Stimulated activated CD4-positive, alpha-beta T cell treated with anti-CD3 and anti-CD28 coated beads, Interleukin-1b, Interleukin-23, amount 100 ng/mL, for 1 hour (primary cell): ENCODE measurements at places on chromosomes 5 and 9.

GRCh38 chr9:97419309-97419867 is 7.5 kb downstream of the TDRD7 start:
- no peak for DNase-seq

GRCh38 chr9:27542508-27542907 is 12.9 kb upstream of the MOB3B start:
- DNase-seq = no peak

GRCh38 chr9:130962418-130963316 is 23.6 kb upstream of the FIBCD1 start:
- DNase-seq = no peak

DNA sequence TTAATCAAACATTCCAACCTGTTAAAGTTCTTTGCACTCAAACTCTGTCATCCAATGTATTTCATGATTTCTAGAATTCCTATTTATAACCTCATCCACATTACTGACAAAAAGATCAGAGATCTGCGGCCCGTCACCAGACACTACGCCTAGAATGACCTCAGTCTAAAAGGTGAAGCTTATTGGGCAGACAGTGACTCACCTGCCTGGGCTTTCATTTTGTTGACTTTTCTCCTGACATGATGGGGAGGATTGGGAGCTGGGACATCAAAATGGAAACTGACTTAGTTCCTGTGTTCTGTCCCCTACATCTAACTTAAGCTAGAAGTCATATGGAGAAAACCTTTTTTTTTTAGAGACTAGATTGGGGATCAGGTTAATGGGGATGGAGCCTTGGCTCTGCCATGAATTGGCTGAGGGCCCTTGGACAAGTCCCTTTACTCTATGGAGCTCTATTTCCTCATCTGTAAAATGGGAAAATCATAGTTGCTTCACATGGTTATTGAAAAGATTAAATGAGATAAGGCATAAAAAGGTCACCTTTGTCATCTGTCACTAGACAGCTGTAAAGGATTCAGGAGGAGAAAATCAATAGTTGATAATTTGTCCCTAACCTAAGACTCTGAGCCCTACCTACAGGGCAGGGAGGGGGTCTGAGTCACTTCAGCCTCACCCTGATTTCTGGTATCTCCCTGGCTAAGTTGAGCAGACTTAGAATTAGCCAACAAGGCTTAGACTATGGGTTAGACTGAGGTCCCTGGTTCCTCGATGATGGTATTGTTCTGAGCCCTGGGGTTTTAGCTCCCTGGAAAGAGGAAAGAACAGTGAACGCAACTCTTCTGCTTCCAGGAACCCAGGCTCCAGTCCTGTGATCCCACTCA is 224.8 kb upstream of the TBC1D2 start:
- DNase-seq = no peak

GRCh38 chr5:129063483-129064113 is 31.0 kb upstream of the ISOC1 start:
- no peak for DNase-seq

- no peak for DNase-seq
Observed at GRCh38 chr9:7178729-7179128, 421.0 kb downstream of the KDM4C start.

DNA sequence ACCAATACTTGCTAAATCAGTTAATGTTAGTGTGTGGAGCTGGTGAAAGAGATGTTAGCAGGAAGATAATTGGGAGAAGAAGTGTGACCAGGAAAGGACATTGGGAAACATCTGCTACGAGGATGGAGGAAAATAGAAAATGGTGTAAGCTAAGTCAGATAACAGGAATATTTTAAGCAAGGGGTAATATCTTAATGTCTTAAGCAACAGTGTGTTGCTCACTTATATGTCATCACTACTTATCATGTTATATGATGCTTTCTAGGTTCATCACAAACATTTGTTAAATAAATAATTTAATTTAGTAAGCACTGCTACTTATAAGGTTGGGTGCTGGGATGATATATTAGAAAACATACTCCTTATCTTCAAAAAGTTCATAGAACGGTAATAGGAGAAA is 326.1 kb downstream of the EDIL3 start:
- no peak for DNase-seq

DNA sequence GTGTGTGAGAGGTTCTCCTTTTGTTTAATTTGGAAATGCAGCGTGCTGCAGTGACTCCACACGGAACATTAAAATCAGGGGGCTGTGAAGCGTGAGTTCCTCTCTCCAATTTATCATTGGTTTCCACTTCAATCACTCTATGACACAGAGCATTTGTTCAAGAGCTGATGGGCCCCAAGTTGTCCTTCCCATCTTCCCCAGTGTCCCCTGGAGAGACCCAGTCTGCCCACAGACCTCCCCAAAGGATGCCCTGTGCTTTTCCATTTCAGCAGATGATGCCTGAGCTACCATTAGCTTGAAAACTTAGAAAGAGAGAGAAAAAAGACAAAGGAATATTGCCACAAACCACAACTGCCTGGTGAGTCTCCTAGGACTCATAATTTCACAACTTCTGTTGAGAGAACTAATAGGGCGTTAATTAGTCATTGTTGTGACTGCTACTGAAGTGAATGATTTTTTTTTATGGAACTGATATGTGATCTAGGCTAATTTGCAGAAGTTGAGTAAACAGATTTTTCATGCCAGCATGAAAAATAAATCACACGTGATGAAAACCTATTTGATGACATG is 772.7 kb downstream of the SEMA5A start:
- DNase-seq = no peak
